Stimulated activated CD8-positive, alpha-beta memory T cell treated with anti-CD3 and anti-CD28 coated beads, Interleukin-12 subunit alpha, Interleukin-12 subunit beta, amount 100 ng/mL, for 1 hour (primary cell): ENCODE measurements at places on chromosomes 12 and 14.
A peak's percentile ranks its signal among the peaks of the same experiment; 100 is the strongest.

GRCh38 chr14:103623883-103624482, 5.0 kb upstream of the KLC1 start:
- no peak for DNase-seq

GRCh38 chr14:64234877-64235651, 59.1 kb downstream of the ESR2 start:
- no peak for DNase-seq

GRCh38 chr12:59067083-59067482, 146.8 kb upstream of the LRIG3 start:
- DNase-seq, result no peak

DNA sequence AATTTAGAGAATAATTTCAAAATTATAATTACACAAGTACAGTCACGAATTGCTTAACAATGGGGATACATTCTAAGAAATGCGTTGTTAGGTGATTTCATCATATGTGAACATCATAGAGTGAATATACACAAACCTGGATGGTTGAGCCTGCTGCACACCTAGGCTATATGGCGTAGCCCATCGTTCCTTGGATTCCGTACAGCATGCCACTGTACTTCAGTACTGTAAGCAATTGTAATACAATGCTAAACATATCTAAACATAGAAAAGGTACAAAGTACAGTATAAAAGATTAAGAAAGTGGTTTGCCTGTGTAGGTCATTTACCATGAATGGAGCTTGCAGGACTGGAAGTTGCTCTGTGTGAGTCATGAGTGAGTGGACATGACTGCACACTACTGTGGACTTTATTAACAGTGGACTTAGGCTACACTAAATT, 286.2 kb downstream of the CACNA1C start:
- no peak for DNase-seq

DNA sequence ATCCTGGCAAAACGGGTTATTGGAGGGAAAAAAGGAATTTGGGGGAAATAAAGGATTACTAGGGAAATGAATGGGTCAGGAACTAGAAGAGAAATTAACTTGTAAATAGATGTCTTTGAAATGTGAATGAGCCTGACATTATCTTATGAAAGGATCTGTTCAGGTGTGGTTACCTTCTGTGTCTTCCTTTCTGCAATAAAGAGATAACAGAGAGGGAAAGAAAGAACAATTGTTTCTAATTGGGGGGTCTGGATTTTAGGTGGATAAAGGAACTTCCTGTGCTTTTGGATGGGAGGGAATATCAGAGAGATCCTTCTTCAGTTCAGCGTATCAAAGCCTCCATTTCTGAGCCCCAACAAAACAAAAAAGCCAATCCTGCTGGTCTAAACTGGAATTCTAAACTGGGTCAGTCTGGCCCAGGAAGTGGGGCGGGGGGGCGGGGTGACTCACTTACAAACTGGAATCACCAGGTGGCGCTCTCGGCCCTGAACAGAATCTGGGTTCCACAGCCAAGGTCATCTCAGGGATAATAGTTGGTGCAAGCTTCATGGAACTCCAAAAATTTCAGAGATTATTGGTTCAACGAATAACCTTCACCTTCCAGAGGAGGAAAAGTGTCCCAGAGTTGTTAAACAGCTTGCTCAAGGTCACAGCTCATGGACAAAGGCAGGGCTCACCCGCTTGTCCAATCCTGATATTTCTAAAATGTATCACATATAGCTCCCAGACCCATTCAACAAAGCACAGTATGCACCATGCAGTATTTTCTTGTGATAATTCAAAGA, 15.2 kb upstream of the PEBP1 start:
- DNase-seq, result peak; percentile 49

DNA sequence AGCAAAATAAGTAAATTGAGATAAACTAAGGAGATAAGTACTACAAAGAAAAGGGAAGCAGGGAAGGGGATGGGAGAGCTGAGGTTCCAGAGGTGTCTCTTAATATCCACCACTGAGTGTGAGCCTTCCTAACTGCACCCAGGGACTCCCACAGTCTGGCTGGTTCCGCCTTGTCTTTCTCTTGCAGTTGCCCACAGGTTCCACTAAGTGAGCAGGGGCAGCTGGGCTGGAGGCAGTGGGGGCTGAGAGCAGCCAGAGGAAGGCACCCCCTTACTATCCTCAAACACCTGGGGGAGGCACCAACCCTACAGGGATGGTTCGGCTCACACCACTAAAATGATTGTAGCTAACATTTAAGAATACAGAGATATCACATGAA, 214.9 kb downstream of the SLC41A2 start:
- DNase-seq, result no peak

- no peak for DNase-seq
Measured at GRCh38 chr12:67358781-67359338, 89.7 kb downstream of the CAND1 start.

DNA sequence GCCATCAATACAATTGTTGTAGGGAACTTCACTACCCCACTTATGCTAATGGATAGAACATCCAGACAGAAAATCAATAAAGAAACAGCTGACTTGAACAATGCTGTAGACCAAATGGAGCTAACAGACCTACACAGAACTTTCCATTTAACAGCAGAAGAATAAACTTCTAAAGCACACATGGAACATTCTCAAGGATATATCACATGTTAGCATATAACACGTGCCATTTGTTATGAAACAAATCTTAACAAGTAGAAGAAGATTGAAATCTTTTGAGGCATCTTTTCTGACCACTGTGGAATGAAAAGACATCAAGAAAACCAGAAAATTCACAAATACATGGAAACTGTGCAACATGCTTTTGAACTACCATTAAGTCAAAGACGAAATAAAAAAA, 62.5 kb upstream of the RNU6-8 start:
- no peak for DNase-seq

DNA sequence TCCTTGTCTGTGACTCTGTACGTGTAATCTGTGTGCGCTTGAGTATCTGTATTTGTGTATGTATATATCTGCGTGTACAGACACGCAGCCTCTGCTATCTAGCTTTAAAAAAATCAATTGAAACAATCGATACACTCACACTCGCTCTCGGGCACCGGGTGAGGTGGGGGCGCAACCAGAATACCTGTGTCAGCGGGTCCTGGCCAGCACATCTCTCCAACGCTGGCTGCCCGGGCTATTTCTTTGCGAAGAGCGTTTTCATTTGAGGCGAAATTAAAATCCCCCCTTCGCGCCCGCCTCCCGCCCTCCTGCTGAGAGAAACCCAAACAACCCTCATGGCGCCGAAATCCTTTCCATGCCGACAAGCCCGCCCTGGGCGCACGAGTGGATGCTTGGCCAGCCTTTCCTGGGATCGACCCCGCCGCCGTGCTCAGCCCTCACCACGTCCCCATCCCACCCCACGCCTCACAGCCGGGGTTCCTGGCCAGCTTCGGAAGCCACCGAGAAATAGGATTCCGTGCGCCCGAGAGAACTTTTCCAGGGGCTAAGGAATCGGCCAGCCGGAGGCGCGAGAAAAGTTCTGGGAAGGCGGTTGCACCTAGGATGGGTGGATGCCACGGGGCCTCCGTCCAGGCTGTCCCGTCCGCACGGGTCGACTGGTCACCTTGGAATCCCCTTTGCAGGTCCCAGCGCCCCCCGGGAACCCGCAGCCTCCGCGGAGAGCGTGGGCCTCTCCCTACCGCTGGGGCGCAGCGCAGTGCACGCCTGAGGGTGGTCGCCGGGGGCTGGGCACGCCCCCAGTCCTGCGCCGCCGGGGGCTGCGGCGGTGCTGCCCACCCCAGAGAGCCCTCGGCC, 1.0 kb downstream of the ZDHHC22 start:
- no peak for DNase-seq

DNA sequence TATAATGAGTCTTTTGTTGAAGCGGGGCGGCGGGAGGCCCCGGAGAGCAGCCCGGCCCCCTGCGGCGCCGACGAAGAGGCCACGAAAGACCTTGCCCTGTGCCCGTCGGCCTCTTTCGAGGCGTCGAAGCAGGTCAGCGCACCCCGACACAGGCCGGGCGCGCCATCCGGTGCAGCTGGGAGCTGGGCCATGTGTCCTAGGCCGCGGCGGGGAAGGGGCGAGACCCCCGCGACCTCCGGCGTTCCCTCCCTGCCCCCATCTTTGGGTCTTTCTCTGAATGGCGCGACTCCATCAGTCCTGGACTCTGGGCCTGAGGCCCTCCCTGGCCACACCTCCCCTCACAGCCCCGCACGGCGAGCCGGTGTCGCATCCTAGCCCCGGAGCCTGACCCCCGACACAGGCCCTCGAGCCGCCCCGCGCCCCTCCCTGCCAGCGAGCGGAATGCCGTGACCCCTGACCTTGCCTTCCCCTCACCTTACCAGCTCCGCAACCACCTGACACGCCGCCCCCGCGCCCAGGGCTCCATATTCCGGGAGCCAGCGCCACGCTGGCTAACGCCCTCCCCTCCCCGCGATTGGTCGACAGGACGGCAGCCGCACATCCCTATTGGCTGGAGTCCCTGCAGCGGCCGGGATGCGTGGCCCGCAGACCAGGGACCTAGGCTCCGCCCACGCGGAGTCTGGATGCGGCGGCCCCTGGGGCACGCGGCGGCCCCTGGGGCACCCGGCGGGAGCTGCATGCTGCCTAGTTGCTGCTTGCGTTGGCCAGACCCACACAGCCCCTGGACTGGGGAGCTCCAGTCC, at the start of gene SLC11A2:
Gene SLC11A2, minus strand, starts transcription at position 549 of the 803 bp plus-strand sequence. CDS start 15,656 bp downstream, outside the sequence.
- peak; percentile 79 for DNase-seq

DNA sequence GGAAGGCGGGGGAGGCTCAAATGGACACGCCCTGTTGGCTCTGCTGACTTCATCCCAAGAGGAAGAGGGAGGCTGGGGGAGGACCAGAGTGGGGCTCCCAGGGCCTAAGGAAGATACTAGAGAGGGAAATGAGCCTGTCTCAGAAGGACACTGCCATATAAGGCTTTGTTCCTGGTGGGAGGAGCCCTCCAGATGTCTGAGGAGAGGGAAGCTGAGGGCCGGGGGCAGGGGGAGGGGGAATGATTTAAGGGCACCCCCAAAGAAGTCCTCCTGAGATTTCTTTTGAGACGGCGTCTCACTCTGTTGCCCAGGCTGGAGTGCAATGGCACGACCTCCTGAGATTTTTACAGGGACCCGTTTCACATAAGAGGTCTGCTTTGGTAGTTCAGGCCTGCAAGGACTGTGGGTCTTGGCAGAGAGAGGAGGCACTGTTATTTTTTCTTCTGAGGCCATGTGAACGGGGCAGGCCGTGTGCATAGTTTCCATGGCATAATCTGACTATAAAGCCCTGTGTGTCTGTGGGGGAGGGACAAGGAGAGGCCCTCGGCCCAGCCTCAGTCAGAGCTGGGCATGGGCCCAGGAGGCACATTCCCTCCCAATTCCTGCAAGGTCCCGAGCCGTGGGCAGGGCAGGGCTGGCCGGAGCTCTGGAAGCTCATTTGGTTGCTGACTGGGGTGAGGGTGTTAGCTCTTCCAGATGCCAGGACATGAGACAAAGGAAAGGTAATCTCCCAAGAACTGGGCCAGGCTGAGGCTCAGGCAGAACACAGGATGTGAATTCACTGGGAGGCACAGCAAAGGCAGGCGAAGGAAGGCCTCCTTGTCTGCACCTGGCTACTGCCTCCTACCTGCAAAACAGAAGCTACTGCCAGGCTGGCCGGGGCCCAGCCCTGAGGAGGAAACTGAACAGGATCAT, 22.2 kb upstream of the PLEKHG3 start:
- no peak for DNase-seq
